ENCODE measurements at places on chromosomes 4 and X.

- no peak for DNase-seq
- peak overlapping the region; percentile 65 for H3K27ac ChIP-seq
- peak overlapping the region; percentile 33 for H3K4me3 ChIP-seq
- no peaks in the 10 kb centered on the region for H3K36me3 ChIP-seq
Measured at GRCh38 chr4:168634276-168634802, 137.5 kb downstream of the PALLD start.

DNA sequence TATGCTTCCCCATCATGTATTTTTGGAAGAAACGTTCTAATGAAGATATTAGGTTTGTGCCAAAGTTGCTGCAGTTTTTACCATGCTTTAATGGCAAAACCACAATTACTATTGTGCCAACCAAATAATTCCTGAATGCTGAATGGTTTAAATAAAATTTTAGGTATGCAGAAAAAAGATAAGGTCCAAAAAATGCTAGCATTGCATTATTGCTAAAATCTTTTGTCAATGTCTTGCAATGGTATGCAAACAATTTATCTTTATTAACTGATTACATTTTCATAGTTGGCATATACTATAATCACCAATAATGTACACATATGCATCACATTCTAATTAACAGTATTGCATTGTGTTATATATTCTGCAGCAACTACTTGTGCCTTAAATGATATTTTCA is 1657.4 kb upstream of the IGFBP7 start:
- H3K4me1 ChIP-seq = no peaks in the 10 kb centered on the region
- H3K36me3 ChIP-seq = no peaks in the 10 kb centered on the region
- no peak overlapping the region for H3K27ac ChIP-seq
- no peak for DNase-seq
- H3K4me3 ChIP-seq = no peak overlapping the region

- DNase-seq = no peak
- H3K36me3 ChIP-seq = no peaks in the 10 kb centered on the region
- no peaks in the 10 kb centered on the region for H3K27me3 ChIP-seq
- no peak overlapping the region for H3K4me3 ChIP-seq
Measured at GRCh38 chr4:101160792-101161592, 186.3 kb downstream of the PPP3CA start.

GRCh38 chr4:1297456-1298325 is 8.0 kb downstream of the MAEA start:
- H3K27ac ChIP-seq = no peak overlapping the region
- H3K4me3 ChIP-seq = no peak overlapping the region
- DNase-seq = no peak
- H3K27me3 ChIP-seq = no peaks in the 10 kb centered on the region

DNA sequence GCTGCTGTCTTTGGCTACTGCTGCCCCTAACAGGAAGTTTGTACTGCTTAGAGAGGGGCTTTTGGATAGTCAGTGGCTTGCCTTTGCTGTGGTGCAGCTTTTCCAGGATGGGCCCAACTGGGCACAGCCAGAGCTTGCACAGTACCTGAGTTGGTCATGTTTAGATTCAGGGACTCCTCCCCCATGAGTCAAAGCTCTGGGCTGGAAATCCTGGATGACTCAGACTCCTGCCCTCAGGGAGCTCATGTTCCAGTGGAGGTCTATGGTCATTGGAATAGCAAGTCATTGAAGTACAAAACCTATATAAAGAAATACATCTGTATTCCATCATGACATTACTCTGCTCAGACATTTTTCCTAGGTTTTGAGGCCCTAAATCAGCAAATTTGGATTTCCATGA is 66.7 kb upstream of the PJA1 start:
- no peak for DNase-seq
- H3K4me3 ChIP-seq = no peak overlapping the region
- no peak overlapping the region for H3K27ac ChIP-seq
- H3K27me3 ChIP-seq = no peaks in the 10 kb centered on the region
- H3K4me1 ChIP-seq = no peaks in the 10 kb centered on the region
- H3K36me3 ChIP-seq = no peaks in the 10 kb centered on the region

DNA sequence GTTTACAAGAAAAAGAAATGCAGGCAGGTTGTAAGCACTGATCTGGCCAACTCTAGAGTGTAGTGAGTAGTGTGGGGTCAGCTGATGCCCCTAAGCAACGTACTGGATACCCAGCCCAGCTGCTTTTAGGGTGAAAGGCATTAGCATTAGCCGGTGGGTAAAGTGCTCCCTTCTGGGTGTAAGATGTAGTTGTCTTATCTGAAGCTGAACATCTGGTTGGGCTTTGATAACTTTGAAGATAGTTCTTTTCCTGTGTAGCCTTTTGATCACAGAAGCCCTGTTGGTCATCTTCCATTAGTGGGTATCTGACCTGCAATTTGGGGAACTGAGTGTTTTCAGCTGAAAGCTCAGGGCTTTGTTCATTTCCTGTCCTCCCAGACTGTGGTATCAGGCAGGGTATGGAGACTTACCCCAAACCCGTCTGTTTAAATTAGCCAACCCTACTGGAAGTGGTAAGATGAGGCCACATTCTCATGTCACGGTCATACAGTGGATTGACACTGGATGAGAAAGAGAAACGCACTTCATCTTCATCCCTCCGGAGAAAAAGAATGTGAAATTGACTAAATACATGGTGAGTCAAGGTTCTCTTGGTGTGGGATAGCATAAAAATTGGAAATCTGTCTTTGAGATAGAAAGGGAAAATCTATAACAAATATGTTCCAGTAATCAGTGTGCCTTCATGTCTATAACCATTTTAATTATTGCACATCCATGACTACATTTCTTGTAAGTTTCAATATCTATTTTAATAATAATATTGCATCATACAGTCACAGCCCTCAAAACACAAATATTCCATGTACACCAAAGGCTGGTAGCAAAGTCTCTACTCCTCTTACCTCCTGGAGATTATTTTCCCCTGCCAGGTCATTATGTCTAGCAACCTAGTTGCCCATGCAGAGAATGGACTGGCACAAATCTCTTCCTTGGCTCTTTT is 8.7 kb downstream of the RHOH start:
- no peak for DNase-seq
- no peaks in the 10 kb centered on the region for H3K27me3 ChIP-seq
- no peaks in the 10 kb centered on the region for H3K4me1 ChIP-seq
- no peaks in the 10 kb centered on the region for H3K36me3 ChIP-seq
- no peak overlapping the region for H3K27ac ChIP-seq

- H3K36me3 ChIP-seq = no peaks in the 10 kb centered on the region
- no peak for DNase-seq
- no peaks in the 10 kb centered on the region for H3K4me1 ChIP-seq
Measured at GRCh38 chr4:111960241-111960667, 185.0 kb upstream of the FAM241A start.

DNA sequence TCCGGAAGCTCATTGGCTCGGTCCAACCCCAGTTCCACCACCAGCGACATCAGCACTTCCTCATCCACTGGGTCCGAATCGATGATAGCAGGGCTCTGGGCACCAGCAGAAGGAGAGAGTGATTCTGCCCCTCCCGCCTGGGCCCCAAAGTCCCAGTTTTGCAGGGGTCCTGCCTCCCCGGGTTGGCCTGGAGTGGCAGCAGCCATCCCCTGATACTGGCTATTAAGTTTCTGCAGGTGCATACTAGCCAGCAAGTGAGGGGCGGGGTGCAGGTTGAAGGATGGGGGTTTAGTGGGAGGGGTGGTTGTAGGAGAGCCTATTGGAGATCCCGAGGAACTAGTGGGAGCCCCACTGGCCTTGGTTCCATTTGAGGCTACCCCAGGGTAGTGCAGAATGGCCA is 3.9 kb downstream of the CITED1 start:
- H3K4me3 ChIP-seq = no peak overlapping the region
- H3K27ac ChIP-seq = no peak overlapping the region
- H3K27me3 ChIP-seq = no peaks in the 10 kb centered on the region
- DNase-seq = no peak

DNA sequence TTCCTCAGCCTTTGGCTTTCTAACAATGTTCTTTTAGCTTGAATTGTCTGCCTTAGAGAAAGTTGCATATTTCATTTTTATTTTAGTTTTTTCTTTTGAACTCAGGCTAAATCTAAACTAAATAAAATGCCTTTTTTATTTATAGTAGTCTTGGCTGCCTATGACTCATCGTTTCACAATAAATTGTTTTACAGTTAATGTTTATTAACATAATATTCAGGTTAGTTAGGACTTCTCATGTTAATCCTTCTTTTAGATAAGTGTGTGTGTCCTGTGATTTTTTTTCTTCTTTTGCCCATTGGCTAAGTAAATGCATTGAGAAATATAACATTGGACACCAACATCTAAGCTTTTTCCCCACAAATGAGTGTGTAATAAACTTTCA is 1.6 kb downstream of the RP2 start:
- H3K36me3 ChIP-seq = no peaks in the 10 kb centered on the region
- peak overlapping the region; percentile 78 for H3K4me3 ChIP-seq
- H3K27me3 ChIP-seq = no peaks in the 10 kb centered on the region
- DNase-seq = no peak
- H3K4me1 ChIP-seq = peaks cover 5% of the 10 kb centered on the region

DNA sequence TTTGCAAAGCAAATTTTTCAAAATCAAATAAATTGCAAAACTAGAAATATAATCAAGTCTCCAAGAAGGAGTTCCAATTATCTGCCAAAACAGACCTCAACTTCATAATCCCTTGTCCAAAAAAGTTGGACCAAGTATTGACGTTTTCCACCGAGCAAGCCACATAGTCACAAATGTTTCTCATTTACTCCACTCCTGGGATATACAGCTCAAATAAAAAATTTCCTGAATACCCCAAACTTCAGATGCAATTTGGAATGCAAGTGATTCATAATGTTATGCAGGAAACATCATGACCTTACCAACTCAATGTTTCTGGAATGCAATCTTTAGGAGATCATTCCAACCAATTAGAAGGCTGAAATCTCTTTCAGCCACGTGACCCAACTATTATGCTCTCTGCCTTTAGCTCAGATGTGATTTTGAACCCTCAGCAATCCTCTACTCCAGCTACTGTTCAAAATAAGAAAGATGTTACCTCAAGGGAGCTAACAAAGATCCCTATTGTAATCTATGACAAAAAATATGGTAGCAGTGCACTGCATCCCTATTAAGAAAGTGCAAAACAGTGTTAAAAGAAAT is 72.4 kb downstream of the PRDM5 start:
- no peaks in the 10 kb centered on the region for H3K27me3 ChIP-seq
- DNase-seq = no peak
- no peak overlapping the region for H3K27ac ChIP-seq
- H3K4me3 ChIP-seq = no peak overlapping the region

GRCh38 chr4:100367451-100367850 is 150.4 kb downstream of the EMCN start:
- no peaks in the 10 kb centered on the region for H3K27me3 ChIP-seq
- H3K36me3 ChIP-seq = no peaks in the 10 kb centered on the region
- no peaks in the 10 kb centered on the region for H3K4me1 ChIP-seq
- no peak for DNase-seq

- no peaks in the 10 kb centered on the region for H3K27me3 ChIP-seq
- DNase-seq = no peak
- peaks cover 24% of the 10 kb centered on the region for H3K4me1 ChIP-seq
- no peak overlapping the region for H3K4me3 ChIP-seq
Measured at GRCh38 chr4:924107-925096, 7.7 kb downstream of the GAK start.

DNA sequence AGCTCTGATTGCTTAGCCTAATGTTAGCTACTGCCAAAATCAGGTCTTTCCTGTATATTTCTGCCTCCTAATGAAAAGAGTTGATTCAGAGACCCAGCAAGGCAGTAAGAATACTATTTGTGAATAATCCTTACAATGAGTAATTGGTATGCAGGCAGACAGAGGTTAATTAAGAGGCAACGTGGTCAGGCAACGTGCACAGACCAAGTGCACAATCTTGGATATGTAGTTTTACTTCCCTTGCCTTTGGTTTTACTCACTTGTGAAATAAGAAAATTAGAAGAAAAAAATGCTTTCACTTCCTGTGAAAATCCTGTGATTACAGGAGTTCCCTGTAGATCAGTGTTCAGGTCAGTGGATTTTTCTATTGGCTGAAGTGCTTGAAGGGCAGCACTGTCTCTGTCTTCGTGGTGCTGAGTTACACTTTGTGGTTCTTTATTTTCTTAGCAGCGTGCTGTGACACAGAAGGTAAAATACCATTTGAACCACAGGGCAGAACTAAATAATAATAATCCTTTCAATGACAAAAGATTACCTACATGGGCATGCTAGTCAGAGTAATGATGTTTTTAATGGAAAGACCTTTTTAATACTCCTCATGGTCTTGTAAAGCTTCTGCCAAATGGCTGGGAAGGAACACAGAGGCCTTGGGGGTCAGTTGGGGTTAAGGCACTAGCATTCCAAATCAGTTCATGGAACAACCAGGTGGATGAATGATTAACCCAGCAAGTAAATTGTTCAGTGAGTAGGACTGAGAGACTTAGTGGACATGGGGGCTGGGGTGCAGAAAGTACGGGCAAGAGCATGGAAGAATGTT is 430.9 kb downstream of the MAPK10 start:
- peaks cover 4% of the 10 kb centered on the region for H3K36me3 ChIP-seq
- no peaks in the 10 kb centered on the region for H3K4me1 ChIP-seq
- no peak overlapping the region for H3K4me3 ChIP-seq
- no peak overlapping the region for H3K27ac ChIP-seq
- H3K27me3 ChIP-seq = no peaks in the 10 kb centered on the region
- no peak for DNase-seq

GRCh38 chrX:358651-359143 is 28.0 kb downstream of the PPP2R3B start:
- DNase-seq = no peak
- H3K27ac ChIP-seq = no peak overlapping the region
- H3K4me1 ChIP-seq = no peaks in the 10 kb centered on the region
- H3K4me3 ChIP-seq = no peak overlapping the region
- H3K27me3 ChIP-seq = no peaks in the 10 kb centered on the region

DNA sequence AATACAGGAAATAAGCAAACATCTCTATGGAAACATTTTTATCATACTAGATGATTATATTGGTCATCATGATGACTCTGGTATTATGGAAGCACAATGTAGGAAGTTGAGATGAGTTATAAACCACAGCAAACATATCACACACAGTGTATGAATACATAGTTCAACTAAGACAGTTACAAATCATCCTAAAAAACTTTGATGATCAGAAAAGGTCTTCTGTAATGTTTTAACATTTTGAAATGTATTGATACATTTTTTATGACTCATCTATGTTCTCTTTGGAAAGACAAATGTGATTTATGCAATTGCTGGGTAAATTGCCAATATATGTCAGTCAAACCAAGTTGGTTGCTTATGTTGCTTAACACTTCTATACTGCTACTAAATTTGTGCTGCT is 4.8 kb downstream of the CXCL3 start:
- H3K4me3 ChIP-seq = no peak overlapping the region
- H3K36me3 ChIP-seq = no peaks in the 10 kb centered on the region
- H3K27ac ChIP-seq = no peak overlapping the region
- DNase-seq = no peak

DNA sequence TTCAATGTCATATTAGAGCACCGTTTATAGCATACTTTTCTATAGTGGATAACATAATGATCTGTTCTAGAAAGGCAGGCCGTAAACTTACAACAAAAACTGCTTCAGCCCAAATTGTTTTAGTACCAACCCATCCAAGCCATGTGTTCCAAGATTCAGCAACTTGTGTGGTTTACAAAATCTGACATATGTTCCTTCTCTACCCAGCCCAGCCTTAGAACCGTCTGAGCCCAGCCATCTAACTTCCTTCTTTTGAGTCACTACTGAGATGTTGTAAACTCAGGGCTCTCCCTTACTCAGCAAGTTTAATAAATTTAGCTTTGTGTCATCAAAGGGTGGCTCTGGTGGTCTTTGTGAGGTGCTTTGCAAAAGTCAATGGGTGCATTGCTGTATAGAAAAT is 32.4 kb upstream of the REPS2 start:
- H3K4me3 ChIP-seq = no peak overlapping the region
- no peaks in the 10 kb centered on the region for H3K27me3 ChIP-seq
- H3K36me3 ChIP-seq = no peaks in the 10 kb centered on the region
- no peaks in the 10 kb centered on the region for H3K4me1 ChIP-seq
- peak; percentile 23 for DNase-seq
- H3K27ac ChIP-seq = no peak overlapping the region

All from tibial artery (tissue), 4 donors.